ENCODE measurements at places on chromosomes 5 and 9.

DNA sequence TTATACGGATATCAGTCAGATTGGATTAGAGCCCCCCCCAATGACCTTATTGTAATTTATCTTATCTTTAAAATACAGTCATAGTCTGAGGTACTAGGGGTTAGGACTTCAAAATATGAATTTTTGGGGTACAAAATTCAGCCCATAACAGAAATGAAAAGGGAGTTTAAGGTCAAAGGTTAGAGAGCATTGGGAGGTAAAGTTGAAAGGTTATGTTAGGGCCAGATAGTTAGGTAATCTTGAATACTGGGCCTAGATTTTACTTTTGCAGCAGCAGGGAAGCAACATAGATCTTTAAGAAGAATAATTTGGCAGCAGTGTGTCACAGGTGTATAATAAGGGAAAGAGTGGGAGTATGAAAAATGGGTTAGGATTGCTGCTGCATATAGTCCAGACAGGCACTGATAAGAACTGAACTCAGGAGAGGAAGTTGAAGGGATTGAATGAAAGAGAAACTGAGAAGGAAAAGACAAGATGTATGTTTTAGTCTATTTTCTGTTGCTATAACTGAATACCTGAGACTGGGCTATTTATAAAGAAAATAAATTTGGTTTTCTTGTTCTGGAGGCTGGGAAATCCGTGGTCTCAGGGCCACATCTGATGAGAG lies 10.7 kb upstream of the GCNT4 start:
- no peak for DNase-seq

- peak; percentile 3 for DNase-seq
These were observed 232.6 kb downstream of the PRDM9 start for GRCh38 chr5:23740029-23740428.

DNA sequence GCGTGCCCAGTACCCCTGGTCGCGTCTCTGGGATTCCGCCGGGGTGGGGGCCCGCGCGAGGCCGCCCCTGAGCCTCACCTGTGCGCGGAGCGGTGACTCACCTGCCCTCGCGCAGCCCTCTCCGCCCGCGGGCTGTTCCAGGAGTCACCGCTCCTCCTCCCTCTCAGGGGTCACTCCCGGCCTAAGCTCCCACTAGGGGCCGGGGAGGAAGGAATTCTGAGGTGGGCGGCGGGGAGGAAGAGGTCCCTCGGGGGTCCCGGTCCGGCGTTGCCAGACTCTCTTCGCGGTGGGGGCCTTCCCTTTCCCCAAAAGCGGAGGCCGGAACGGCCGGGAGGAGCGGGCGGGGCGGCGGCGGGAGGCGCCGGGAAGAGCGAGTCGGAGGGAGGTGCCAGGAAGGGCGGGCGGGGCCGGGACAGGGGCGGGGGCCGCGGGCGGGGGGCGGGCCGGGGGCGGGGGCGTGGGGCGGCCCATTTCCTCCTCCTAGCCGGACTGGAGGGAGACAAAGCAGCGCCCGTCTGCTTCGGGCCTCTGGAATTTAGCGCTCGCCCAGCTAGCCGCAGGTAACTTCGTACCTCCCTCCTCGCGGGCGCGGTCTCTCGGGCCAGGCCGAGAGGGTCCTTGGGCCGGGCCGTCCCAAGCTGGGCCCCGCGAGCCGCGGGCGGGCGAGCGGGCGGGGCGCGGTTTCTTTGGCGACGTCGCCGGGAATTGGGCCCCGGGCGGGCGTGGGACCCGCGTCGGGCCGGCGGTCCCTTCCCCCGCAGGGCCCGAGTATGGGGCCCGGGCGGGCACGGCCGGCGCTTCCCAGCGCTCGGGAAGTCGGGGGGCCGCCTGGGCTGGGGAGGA lies at the start of gene CTNNA1:
Gene CTNNA1 (plus strand): TSS at position 475 of the 843 bp plus-strand sequence. CDS start 28,500 bp downstream, outside the sequence.
- DNase-seq: peak; percentile 66

- no peak for DNase-seq
These were observed 12.2 kb upstream of the ERMP1 start for GRCh38 chr9:5845157-5845531.

DNA sequence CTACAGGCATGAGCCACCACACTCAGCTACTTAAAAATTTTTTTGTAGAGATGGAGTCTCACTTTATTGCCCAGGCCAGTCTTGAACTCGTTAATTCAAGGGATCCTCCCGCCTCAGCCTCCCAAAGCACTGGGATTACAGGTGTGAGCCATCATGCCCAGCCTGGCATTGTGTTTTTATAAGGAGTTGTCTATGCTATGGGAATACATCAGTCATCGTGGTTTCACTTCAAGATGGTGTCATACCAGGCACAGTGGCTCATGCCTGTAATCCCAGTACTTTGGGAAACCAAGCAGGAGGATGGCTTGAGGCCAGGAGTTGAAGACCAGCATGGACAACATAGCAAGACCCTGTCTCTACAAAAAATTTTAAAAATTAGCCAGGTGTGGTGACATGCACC lies 49.7 kb downstream of the CYSTM1 start:
- no peak for DNase-seq

- DNase-seq: no peak
These were observed 44.7 kb upstream of the VCAN start for GRCh38 chr5:83426855-83427254.

- no peak for DNase-seq
These were observed 94.3 kb upstream of the STK32A start for GRCh38 chr5:147140558-147140957.

GRCh38 chr9:125655691-125656410 lies 51.2 kb downstream of the MAPKAP1 start:
- no peak for DNase-seq

GRCh38 chr9:38316166-38316780 lies 76.2 kb upstream of the ALDH1B1 start:
- DNase-seq: no peak

DNA sequence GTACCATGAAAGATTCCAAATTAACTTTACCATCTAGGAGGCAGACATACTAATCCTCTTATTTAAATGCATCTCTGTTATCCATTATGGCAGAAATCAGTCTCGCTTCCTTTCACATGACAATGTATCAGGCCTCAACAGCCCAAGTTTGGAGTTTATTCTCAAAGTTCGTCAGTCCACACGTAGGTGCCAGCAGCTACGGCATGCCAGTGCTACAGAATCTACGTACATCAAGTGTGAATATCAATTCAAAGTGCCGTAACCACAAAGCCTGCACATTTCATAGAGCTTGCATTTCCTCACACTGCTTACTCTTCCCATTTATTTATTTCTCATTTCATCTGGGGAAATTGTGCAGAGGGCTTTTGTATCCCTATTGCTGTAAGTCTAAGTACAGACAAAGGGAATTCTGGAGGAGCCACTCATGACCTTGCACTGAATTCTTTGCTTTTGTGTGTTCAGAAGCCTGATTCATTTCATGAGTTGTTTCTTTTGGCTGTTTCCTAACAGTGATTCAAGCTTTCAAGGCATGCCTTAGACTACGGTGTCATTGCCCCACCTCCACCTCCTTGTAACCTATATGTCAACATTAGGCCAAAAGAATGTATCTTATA lies 10.0 kb downstream of the ENC1 start:
- DNase-seq: no peak

- DNase-seq: no peak
These were observed 61.4 kb downstream of the SNX24 start for GRCh38 chr5:122906768-122907167.

GRCh38 chr5:73153513-73153912 lies 19.5 kb upstream of the TMEM174 start:
- peak; percentile 35 for DNase-seq

GRCh38 chr5:127572930-127573329 lies 55.5 kb downstream of the PRRC1 start:
- peak; percentile 44 for DNase-seq

- no peak for DNase-seq
These were observed 108.2 kb upstream of the GPR151 start for GRCh38 chr5:146624179-146624578.

DNA sequence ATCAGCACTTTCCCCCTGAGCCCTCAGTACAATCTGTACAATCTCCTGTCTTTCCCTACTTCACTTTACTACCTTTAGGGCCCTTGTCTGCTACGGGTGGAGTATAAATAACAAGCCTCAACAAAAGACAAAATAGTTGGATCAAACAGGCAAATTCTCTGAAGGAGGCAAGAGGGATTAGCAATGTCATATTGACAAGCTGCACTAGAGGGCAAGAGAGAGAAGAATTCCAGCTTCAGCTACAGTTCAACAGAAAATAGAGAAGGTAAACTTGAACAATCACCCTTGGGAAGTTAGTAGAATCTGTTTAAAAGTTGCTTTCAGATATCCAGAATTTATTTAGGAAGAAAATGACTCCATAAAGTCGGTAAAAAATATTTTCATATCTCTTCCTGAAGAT lies 68.4 kb upstream of the IZUMO3 start:
- no peak for DNase-seq

GRCh38 chr5:89729623-89730301 lies 679.8 kb downstream of the CETN3 start:
- no peak for DNase-seq

GRCh38 chr9:77575785-77576184 lies 72.3 kb downstream of the GNA14 start:
- peak; percentile 45 for DNase-seq

GRCh38 chr9:113523421-113524141 lies 60.1 kb downstream of the RGS3 start:
- DNase-seq: no peak

GRCh38 chr5:153748823-153749222 lies 258.4 kb downstream of the GRIA1 start:
- DNase-seq: no peak

GRCh38 chr9:37286530-37287175 lies 135.8 kb upstream of the GRHPR start:
- DNase-seq: no peak

DNA sequence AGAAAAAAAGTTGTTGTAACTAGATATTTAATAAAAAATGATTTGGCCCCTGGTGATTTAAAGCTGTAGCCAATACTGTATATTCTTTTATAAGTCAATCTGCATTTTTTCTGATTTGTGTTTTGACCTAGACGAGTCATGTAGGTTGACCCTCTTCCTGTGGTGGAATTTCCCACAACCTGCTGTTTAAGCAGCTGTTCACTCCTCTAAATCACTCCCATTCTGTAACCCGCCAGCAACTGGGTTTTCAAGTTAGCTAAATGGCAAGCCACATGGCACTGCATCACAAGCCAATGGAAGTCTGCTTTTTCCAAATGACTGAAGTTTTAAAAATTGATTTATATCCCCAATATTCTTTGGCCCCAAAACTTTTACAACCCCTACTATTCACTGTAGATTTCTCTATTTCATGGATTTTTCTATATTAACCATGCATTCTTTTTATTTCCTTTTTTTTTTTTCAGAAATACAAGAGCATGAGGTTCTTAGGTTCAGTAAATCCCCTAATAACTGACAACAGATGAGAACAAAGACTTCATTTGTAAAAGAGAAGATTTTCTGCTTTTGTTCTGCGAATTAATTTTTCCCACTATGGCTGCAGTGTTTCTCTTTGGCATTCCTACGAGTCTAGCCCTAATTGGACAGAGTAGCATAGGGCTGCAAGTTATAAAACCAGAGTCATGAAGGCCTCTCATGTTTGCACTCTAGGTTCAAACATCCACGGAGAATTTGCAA lies 184.5 kb upstream of the TLE4 start:
- DNase-seq: peak; percentile 16

DNA sequence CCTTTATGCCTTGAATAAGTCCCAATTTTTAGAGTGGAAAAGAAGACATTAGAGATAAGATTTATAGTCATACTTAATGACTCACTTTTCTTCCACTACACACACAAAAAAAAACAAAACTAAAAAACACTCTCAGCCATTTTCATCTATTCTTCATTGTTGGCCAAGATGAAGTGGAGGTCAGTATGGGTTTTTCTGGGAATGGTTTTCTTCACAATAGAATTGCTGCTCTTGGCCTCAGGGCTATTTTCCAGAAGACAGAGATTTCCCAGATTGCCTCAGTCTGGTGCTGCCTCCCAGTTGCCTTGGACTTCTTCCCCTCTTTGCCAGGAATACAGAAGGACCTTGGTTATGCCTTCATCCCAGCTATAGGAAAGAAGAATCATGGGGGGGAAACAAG lies 463.7 kb downstream of the TMEM232 start:
- DNase-seq: no peak

- no peak for DNase-seq
These were observed 108.9 kb downstream of the PAM start for GRCh38 chr5:102863764-102864560.

DNA sequence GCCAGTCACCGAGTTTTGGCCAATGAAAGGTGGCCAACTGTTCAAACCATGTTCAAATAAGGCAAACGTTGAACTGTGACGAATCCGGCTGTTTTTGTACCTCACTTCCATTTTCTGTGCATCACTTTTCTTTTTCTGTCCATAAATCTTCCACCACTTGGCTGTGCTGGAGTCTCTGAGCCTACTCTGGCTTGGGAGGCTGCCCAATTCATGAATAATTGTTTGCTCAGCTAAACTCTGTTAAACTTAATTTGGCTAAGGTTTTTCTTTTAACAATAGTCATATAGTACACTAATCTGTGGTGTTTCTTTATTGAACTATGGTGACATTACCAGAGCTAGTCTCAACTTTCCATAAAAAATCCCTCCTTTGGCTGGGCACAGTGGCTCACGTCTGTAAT lies 11.3 kb downstream of the NIM1K start:
- DNase-seq: no peak

GRCh38 chr5:138663009-138663408 lies 87.8 kb upstream of the HSPA9 start:
- peak; percentile 88 for DNase-seq

GRCh38 chr5:7518947-7519560 lies 123.1 kb downstream of the ADCY2 start:
- DNase-seq: peak; percentile 1

- DNase-seq: no peak
These were observed 1.1 kb downstream of the POU4F3 start for GRCh38 chr5:146339715-146340259.

- no peak for DNase-seq
These were observed 16.8 kb downstream of the RASGRF2 start for GRCh38 chr5:80976985-80977384.

GRCh38 chr5:3341446-3342240 lies 254.0 kb upstream of the IRX1 start:
- no peak for DNase-seq

DNA sequence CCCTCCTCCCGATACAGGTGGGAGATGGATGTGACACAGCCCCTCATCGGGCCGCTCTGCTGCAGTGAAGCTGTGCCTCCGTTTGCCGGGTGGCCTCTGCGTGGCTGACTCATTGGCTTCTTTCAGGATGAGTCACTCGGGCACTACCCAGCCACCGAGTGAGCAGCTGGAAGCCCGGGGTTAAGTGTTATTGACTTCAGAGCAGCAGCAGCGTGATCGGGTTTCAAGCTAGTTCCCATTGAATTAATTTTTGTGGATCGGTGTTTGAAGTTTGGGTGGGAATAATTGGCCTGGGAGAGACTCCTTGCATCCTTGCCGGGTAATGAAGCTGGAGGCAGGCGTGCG lies 266.4 kb upstream of the IRX4 start:
- no peak for DNase-seq

DNA sequence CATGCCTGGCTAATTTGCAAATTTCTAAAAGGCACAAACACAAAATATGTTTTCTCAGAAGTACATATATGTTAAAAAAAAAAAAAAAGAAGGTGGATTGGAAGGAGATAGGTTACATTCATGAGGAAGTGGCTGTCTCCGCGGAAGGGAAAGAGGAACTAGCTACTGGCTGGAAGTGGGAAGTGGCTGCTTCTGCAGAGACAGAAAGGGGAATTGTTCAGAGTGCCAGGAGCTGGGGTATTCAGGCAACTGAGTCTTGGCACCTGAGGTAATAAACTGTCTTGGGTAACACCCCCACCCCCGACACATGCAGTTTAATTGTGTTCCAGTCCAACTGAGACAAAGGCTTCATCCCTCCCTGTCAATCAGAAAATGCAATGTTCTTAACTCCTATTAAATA lies 45.6 kb downstream of the S1PR3 start:
- DNase-seq: peak; percentile 31

- no peak for DNase-seq
These were observed 172.8 kb downstream of the ASTN2 start for GRCh38 chr9:117242082-117242481.
